ENCODE measurements at places on chromosomes 4 and X. TPM values are rescaled to one million over a fixed set of nuclear protein-coding genes. Genes with fewer than 3 reads are reported as not detected.

HTRA3 gene
- total RNA-seq = 1.5 TPM

NDNF gene
- 3.1 TPM for total RNA-seq

ZRSR2 gene
- total RNA-seq = 9.5 TPM

NUDT11 gene
- total RNA-seq = 5.2 TPM

NAP1L2 gene
- 1.6 TPM for total RNA-seq

INPP4B gene
- 7.8 TPM for total RNA-seq

UGT2B17 gene
- 0.28 TPM for total RNA-seq

SCRG1 gene
- total RNA-seq = 0.05 TPM

SULT1E1 gene
- total RNA-seq = 7.8 TPM

F11 gene
- total RNA-seq = not detected

HMGN5 gene
- 3.8 TPM for total RNA-seq

SOX3 gene
- total RNA-seq = 0.05 TPM

CLCN3 gene
- total RNA-seq = 18.6 TPM

All from thymus (tissue), 14 donors.